NCI-H2081 treated with DMSO at 0.1 percent for 48 hours (cell line): ENCODE measurements at places on chromosomes 7 and 10.

DNA sequence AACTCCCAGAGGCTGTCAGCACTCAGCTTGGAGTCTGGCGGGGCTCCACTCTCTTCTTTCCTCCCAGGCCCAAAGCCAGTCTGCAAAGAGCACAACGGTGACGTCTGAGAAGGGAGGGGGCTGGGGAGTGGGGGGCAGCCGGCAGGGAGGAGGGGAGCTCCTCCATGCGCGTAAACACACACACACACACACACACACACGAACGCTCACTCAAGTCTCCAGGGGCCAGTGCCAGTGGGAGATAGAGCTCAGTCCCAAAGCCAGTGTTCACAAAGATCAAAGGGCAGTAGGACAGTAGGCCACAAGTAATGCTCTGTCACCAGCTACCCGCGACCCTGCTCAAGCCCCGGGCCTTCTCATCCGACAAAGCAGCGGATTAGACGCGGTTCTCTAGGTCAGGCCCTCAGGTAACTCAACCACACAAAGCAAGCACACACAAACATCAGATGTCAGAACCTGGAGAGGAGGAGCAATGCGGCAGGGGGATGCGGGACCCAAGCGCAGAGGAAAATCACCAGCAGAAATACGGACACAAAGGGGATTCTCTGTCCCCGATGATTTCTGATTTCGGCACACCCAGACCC lies 19.9 kb downstream of the TCAF1 start:
- no peak for DNase-seq

DNA sequence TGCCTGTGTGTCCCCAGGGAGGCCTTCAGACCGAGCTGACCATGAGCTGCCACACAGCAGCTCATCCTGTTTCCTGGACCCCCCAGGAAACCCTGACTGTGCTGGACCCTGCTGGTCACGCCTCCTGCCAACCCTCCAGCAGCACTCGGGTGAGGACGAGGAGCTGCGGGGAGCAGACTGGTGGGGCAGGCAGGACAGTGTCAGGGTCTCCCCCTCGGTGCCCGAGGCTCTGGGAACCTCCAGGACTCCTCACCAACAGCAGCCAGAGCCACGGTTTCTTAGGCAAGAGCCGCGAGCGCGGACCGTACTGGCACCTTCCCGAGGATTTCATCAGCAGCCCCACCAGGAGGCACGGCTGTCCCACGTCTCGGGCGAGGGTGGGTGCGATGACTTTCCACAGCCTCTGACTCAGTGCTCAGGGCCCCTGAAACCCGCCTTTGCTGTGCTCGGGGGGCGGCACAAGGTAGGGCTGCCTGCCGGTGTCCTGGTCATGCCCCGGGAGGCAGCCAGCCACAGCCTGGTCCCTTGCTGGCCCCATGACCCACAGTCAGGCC lies 186.9 kb downstream of the ELFN1 start:
- no peak for DNase-seq

- no peak for DNase-seq
Observed at GRCh38 chr10:107671960-107672359, 507.5 kb upstream of the SORCS1 start.

- DNase-seq: no peak
Observed at GRCh38 chr7:105003275-105003674, 10.7 kb upstream of the KMT2E start.

DNA sequence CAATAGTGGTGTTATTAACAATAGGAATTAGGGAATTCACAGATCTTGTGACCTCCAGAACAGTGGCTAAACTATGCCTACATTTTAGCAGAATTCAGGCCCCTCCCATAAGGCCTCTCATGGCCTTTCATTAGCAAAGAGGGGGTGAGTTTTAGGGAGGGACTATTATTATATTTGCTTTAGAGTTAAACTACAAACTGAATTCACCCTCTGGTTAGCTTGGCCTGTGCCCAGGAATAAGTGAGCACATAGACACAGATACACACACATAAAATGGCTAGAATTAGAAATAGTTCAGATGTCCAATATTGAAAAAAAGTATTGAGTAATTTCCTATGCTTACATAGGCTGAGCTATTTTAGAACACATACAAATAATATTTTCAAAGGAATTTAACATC lies 818.8 kb upstream of the COBL start:
- no peak for DNase-seq

- DNase-seq: no peak
Observed at GRCh38 chr10:71698737-71699136, 20.8 kb downstream of the C10orf105 start.

- DNase-seq: no peak
Observed at GRCh38 chr10:73857446-73857845, 16.9 kb downstream of the CAMK2G start.
